ENCODE measurements at places on chromosomes 12 and 14.

DNA sequence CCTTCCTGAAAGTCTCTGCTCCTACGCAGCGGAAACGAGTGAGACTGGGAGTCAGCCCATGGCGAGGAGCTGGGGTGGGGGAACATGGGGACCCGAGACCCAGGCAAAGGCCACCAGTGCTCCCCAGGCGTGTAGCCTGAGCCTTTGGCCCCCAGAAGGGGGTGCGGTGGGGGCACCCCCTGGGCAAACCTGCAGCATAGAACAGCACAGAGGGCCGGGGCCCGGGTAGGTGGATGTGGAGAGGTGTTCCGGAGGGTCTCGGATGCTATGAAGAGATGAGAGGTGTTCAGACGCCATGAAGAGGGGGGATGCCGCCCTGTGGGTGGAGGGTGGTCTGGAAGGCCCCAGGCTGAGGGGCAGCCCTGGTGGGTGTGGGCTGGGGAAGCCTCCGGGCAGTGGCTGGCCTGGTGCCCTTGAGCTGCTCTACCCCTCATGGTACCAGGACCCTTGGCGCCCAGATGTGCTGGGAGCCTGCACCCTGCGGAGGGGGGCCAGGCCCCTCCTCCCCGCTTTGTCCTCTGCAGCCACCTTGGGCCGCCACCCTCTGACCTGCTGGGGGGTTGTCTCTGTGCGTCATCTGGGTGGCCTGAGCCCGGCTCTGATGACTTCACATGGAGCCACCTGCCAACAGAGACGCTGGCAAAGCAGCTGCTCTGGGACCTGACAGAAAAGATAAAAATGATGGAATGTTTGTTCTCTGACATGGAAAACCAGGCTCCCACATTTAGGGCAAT lies 83.4 kb downstream of the KIF26A start:
- no peak for DNase-seq

DNA sequence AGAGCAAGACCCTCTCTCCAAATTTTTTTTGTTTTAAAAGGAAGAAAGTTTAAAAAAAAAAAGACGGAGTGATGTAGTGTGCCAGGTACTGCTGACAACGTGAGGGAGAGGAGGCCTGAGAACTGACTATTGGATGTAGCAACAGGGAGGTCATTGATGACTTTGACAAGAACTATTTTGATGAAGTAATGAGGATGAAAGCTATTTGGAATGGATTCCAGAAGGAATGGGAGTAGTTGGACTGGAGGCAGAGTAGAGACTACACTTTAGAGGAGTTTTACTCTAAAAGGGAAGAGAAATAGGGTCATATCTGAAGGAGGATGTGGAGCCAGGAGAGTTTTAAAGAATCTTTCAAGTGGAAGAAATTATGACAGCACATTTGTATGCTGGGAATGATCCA lies 27.8 kb upstream of the SLC38A2 start:
- no peak for DNase-seq

- no peak for DNase-seq
Measured at GRCh38 chr12:105933671-105934665, 204.8 kb downstream of the NUAK1 start.

GRCh38 chr14:102831163-102831804 lies 54.0 kb downstream of the TRAF3 start:
- no peak for DNase-seq

DNA sequence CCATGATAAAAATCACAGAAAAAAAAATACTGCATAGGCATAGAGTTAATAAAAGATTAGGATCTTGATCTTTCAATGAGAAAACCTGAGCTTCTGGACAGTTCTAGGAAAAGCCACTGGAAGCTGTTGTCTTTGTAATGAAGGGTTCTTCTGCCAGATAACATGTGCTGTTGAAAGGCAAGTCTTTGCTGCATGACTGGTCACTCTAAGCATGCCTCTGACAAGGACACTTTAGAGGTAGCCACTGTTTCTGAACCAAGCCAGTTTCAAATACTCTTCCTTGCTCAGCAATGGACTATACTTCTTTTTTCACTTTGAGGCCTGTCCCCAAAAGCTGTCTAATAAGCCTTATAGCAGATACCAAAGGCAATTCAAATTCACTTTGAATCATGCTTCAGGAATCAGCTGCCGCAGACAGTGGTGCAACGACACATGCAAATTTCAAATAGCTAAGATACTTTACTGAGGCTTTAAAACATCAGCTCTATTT lies 70.2 kb downstream of the BTG1 start:
- no peak for DNase-seq
